ENCODE measurements at places on chromosomes 12 and 14.

GRCh38 chr12:53485955-53486735 lies 13.1 kb downstream of the MAP3K12 start:
- no peak for DNase-seq

GRCh38 chr12:70925539-70925938 lies 5.0 kb upstream of the PTPRR start:
- no peak for DNase-seq

GRCh38 chr12:14614704-14615121 lies 47.0 kb upstream of the PLBD1 start:
- no peak for DNase-seq

DNA sequence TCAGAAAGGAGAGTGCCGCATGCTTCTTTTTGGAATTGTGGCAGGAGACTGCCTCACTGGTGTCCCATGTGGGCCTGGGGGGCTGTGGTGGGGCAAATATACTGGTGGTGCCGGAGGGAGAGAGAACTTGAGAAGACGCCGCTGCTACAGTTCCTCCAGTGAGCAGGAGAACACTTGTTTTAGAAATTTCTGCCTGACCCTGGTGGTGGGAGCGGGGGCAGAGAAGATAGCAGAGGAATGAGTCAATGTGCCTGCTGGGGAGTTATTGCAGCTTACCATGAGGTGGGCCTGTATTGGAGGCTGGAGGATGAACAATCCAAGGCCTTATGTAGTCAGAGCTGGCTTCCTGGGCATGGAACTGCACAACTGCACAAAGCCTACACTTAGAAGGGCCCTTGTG lies 211.8 kb downstream of the SNAPC1 start:
- DNase-seq, result no peak

GRCh38 chr12:1531654-1532374 lies 62.6 kb downstream of the FBXL14 start:
- DNase-seq, result no peak

DNA sequence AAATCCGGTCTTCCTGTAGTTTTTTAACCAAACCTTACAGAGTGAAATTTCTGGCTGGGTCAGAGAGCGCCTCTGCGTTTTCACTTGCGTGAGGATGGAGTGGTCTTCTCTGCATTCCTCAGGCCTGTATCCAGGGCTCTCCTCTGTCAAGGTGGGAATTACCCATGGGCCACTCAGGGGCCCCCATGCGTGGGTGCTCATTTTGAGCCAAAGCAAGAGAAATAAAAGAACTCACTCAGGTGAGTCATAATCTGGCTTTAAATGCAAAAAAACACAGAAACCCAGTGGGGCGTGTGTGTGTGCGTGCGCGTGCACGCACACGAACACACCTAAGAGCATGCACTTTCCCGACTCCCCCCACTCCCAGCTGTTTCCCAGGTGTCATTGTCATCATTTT lies 104.0 kb upstream of the PWP1 start:
- no peak for DNase-seq

GRCh38 chr12:113246478-113247122 lies 25.3 kb downstream of the TPCN1 start:
- DNase-seq, result no peak

GRCh38 chr12:41905073-41905758 lies 239.5 kb downstream of the GXYLT1 start:
- no peak for DNase-seq

DNA sequence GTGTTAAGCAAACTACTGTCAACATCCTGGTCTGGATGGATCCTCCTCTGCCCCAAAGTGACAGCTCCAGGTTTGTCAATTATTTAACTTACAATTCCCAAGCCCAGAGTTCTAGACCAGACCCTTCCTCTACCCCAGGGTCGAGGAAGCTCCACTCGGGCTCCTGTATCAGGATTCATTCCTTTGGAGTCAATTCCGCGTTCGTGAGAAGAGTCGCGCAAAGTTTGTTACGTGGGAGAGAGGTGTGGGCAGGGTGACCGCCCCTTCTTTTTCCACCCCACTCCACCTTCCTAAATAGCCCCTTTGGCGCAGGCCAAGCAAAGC lies 479 bp downstream of the SEL1L start:
- DNase-seq, result no peak

- DNase-seq, result no peak
These were observed 800 bp downstream of the PCNX4 start for GRCh38 chr14:60092526-60092920.

DNA sequence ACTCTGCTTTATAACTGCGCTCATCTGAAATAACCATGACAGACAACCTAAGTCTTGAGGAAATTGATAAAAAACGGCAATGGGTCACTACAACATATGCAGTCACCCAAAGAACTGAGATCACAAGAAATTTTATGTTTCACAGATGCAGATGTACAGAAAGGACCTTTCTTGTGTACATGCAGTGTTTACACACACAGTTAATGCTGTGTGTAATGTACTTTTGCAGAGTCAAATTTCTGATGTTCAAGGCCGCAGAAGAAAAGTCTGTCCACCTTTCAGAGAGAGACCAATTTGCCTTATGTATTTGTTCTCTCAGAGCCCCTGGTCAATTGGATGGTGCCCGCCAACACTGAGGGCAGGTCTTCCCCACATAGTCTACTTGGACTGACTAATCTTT lies 23.0 kb upstream of the TBK1 start:
- DNase-seq, result no peak

DNA sequence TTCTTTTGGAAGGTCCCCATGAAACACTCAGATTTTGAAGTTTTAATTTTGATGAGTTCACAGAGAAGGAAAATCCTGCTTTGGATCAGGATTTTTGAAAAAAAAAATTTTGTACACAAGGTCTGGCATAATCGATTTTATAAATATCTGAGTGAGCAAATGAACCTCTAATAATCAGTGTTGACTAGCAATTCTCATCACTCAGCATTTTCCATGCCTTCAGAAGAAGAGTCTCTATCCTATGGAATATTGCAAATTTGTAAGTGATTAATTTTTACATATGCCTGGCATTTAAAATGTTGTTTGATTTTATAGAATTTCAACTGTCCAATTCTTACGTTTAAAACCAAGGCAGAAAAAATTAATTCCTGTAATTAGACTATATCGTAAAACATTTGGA lies 30.5 kb upstream of the REP15 start:
- DNase-seq, result no peak

GRCh38 chr14:95519699-95520098 lies 3.2 kb upstream of the SYNE3 start:
- DNase-seq, result peak; percentile 55
